ENCODE measurements at places on chromosomes 2 and 18.

DNA sequence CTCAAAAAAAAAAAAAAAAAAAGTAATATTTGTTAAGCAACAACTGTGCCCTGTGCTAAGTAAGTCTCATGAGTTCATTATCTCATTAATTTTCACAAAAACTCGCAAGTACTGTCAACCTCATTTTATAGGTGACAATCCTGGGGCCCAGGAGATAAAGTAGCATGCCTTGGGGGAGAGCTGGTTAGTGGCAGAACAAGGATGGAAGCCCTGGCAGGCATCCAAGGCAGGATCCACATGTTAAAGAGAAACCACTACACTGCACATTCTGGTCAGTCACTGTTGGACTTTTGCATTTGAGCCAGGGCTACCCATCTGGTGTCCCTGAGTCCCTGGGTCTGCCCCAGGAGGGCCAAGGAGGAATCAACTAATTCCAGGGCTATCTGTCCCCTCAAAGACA, 54.6 kb downstream of the ZFP36L2 start:
- DNase-seq, result peak; percentile 20

DNA sequence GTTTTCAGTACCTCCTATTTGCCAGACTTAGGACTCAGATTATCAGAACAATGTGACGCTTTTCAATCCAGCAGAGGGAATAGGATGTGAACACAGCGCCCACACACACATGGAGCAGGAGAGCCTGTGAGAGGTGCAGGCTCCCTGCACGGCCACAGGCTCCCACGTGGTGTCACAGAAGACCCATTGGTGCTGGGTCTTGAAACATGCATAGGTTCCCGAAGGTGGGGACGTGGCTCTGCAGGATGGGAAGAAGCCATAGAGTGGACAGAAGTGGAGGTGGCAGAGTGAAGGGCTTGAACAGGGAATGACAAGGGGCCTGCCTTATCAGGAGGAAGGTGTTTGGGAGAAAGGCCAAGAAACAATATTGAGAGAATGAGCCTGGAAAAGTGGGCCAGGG, 78.5 kb upstream of the BCL2L11 start:
- no peak for DNase-seq

DNA sequence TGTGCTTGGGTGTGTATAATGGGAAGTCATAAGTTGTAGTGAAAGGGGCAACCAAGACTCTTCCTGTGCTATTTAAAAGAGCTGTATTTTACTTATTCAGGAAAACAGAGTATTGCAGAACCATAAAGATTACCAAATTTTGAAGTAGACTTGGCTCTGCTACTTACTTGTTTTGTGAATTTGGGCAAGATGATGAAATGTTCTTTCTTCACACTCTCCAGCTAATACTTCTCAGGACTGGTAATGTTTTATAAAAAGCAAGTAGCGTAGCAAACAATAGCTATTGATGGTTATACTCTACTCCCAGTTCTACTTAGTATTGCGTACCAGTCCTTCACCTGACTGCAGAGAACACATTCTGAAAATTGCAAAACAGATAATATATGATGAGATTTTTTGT, 374.1 kb downstream of the ARHGAP15 start:
- DNase-seq, result no peak

GRCh38 chr2:219230059-219230540, 494 bp downstream of the ANKZF1 start:
- DNase-seq, result peak; percentile 22

- no peak for DNase-seq
Measured at GRCh38 chr18:76565238-76566173, 70.5 kb upstream of the ZNF516 start.

GRCh38 chr18:59437851-59438569, 78.9 kb upstream of the LMAN1 start:
- no peak for DNase-seq

All from NCI-H345 (cell line).